ENCODE measurements at places on chromosomes 5 and 9.

DNA sequence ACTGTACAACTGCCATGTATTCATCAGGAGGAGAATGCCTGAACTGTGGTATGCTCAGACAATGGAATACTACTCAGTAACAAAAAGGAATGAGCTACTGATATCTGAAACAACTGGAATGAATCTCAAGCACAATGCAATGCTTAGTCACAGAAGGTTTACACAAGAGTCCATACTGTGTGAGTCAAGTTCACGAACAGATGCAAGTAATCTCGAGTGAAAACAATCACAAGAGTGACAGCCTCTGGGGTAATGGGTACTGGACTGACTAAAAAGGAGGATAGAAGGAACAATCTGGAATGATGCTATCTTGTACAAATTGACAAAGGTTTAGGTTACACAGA, 19.5 kb upstream of the GOLGA1 start:
- DNase-seq: no peak

DNA sequence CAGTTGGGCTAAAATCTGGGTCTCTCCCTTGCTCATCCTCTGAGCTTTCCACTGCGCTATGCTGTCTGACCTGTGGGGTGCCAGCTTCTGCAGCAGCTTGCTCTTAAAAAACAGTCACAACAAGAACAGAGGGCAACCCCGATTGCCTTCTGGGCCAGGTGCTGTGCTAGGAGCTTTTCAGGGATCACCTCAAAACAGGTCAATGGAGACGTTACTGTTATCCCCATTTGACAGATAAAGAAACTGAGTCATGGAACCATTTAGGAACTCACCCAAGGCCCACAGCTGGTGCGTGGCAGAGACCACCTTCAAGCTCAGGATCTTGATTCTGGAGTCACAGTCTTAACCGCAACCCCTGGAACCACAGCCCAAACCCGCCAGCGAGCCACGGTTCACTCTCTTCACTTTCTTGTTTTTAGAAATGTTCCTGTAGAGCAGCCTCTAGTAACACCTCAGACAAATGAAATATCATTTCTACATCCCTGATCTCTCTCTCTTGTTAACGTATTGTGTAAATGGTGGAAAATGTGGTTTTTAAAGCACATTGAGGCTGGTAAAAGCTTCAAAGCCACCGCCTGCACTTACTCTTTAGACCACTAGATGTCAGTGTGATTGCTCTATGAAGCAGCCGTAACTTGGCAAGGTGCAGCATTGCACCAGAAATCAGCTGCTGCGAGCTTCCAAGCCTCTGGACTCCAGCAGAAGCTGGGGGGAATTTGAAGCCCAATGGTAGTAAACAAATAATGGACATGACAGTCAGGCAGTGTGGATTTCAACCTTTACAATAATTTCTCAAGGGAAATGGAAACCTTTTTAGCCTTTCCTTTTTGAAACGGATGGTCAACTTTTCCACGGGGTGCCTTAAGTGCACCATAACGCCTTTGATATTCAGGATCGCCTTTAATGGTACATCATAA, 1.7 kb downstream of the FYB1 start:
- peak; percentile 49 for DNase-seq

- no peak for DNase-seq
Observed at GRCh38 chr5:161034451-161034850, 182.4 kb upstream of the ATP10B start.

- DNase-seq: no peak
Observed at GRCh38 chr5:180284149-180284548, 7.7 kb downstream of the MAPK9 start.

- DNase-seq: no peak
Observed at GRCh38 chr5:56669534-56670483, 145.5 kb upstream of the MAP3K1 start.

- no peak for DNase-seq
Observed at GRCh38 chr9:127093319-127094020, 29.0 kb downstream of the ANGPTL2 start.

- no peak for DNase-seq
Observed at GRCh38 chr9:93673839-93674334, 97.5 kb downstream of the PHF2 start.

Measured in fibroblast of skin of left biceps (primary cell).